Head of caudate nucleus (tissue), 42 donors: ENCODE measurements at places on chromosomes 1 and 21.

DNA sequence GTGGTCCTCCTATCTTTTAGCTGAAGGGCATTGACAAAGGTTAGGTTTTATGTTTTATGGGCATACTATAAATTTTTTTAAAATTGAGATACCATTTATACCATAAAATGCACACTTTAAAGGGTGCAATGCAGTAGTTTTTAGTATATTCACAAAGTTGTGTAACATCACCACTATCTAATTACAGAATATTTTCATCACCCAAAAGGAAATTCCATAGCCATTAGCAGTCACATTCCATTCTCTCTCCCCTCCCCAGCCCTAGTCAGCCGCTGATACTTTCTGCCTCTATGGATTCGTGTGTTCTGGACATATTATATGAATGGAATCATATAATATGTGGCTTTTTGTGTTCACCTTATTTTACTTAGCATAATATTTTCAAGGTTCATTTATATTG, 135.8 kb upstream of the B3GALT2 start:
- DNase-seq: no peak

GRCh38 chr1:109821831-109822745, 58.4 kb upstream of the EPS8L3 start:
- DNase-seq: no peak

- DNase-seq: no peak
Observed at GRCh38 chr21:38417726-38418125, 80.6 kb downstream of the ERG start.

DNA sequence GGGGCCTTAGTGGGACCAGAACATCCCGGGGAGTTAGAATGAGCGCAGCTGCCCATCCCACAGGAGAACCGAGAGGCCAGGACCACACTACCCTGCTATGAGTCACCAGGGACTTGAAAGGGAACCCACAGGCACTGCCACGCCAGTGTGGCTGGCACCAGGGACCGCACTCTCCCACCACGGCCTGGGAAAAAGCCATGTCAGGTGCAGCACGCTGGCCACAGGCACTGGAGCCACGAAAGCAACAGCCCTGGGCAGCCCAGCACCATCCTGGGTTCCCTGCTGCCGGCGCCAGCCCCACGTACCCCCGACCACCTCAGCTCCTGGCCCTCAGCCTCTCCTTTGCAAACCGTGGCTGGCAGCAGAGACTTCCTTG, 14.1 kb upstream of the TMEM240 start:
- no peak for DNase-seq

DNA sequence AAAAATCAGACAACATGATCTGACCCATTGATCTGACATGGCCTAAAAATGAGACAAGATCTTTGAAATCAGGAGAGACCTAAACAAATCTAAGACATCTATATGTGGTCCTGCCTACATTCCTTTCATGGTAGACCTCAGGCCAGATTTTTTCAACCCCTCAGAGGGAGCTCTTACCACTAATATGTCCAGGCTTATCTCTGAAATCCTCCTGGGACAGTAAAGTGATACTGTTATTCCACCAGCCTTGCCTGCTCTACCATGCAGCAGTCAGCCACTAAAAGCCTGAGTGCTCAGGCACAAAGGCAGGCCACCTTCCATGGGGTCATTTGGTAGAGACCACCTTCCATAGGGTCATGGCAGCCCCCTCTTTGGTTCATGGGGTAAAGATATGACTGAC, 126.9 kb downstream of the TBX15 start:
- DNase-seq: no peak

DNA sequence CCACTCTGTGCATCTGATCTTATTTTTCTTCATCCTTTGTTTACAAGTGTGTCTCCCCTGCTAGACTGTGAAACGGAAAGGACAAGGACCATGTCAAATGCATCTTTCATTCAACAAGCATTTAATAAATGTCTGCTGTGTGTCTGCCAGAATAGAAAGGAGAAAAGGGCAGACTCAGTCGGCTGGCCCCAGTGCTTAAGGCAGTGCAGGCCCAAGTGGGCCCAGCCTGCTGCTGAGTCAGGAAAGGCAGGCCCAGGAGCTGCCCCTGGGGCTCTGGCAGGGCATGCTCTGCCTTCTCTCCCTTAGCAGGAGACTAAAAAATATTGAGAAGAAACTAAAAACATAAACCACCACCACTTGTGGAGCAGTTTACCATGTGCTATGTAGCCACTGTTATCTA, 38.1 kb downstream of the PLEKHA6 start:
- DNase-seq: no peak

- DNase-seq: peak; percentile 37
Observed at GRCh38 chr21:31335957-31336738, 7.9 kb downstream of the TIAM1 start.

DNA sequence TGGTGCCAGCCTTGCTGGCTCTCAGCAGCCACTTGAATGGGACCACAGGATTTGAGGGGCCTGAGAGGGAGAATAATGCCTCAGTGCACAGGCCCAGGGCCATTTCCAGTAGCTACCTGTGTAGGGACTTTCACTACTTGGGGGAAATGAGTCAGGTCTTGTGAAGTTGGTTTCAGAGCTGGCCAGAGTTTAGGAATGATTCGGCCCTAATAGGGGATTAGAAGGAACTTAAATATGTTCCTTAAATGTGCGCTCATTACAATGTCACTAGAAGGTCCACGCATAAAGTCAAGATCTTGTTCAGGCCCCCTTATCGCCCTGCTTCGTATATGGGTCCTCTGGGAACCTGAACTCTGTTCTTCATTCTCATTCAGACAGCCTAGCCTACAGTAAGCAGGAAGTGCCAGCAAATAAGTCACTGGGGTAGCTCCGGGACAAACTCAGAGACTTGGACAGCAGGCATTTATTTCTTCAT, 5.6 kb upstream of the AKR1A1 start:
- DNase-seq: no peak

DNA sequence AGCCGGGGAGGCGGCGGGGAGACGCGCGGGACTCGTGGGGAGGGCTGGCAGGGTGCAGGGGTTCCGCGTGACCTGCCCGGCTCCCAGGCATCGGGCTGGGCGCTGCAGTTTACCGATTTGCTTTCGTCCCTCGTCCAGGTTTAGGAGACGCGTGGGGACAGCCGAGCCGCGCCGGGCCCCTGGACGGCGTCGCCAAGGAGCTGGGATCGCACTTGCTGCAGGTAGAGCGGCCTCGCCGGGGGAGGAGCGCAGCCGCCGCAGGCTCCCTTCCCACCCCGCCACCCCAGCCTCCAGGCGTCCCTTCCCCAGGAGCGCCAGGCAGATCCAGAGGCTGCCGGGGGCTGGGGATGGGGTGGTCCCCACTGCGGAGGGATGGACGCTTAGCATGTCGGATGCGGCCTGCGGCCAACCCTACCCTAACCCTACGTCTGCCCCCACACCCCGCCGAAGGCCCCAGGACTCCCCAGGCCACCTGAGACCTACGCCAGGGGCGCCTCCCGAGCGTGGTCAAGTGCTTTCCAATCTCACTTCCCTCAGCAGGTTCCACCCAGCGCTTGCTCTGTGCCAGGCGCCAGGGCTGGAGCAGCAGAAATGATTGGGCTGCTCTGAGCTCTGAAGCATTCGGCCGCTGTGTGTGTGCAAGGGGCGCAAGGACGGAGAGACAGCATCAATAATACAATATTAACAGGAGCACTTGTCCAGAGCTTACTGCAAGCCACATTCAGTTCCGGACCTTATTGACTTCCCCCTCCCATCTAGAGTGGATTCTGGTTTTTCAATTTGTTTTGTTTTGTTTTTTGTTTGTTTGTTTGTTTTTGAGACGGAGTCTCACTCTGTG, 10.3 kb downstream of the SIM2 start:
- no peak for DNase-seq
